ENCODE measurements at places on chromosomes 12 and 14.

GRCh38 chr14:104770851-104771272, 17.9 kb downstream of the SIVA1 start:
- no peak for DNase-seq

DNA sequence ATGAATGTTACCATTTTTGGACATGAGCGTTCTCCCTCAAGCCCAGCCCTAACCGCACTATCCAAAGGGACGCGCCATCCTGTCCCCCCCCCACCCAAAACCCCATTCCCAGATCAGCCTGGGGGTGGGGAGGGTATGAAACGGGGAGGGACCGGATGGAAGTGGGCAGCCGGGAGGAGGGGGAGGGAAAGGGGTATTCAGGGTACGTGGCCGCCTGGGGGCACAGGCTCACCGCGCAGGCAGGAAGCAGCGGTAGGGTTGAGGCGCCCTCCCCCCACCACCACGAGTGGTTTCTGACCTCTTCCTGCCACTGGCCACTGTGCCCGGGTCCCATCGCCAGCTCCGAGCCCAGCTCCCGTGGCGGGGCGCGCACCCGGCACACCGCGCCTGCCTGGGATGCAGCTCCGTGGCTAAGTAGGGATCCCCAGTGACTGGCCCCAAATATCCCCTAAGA, 1.4 kb downstream of the ACTN1 start:
- peak; percentile 71 for DNase-seq

- no peak for DNase-seq
These were observed 51.2 kb downstream of the OSBPL8 start for GRCh38 chr12:76508128-76508980.

- no peak for DNase-seq
These were observed 484 bp downstream of the MIS18BP1 start for GRCh38 chr14:45252366-45253069.

DNA sequence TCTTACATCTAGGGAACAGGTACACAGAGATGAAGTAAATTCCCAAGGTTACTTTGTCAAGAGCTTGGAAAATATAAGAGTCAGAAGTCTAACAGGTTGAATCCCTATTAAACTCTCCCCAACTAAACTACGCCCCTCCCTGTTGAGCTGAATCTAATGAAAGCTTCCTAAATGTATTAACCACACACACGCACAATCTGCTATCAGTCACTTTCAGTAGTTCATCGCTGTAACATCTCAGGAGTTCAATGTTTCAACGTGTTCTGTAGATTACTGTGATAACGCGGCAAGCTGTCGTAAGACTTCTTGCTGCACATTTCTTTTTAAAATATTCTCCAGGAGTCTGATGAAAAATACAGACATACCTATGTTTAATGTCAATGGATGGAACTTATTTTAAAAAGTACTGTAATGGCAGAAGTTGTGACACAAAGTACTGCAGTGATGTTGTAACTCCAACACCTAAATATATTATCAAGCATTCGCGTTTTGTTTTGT, 612 bp upstream of the SLC25A3 start:
- no peak for DNase-seq
